ENCODE measurements at places on chromosomes 7 and 10.

DNA sequence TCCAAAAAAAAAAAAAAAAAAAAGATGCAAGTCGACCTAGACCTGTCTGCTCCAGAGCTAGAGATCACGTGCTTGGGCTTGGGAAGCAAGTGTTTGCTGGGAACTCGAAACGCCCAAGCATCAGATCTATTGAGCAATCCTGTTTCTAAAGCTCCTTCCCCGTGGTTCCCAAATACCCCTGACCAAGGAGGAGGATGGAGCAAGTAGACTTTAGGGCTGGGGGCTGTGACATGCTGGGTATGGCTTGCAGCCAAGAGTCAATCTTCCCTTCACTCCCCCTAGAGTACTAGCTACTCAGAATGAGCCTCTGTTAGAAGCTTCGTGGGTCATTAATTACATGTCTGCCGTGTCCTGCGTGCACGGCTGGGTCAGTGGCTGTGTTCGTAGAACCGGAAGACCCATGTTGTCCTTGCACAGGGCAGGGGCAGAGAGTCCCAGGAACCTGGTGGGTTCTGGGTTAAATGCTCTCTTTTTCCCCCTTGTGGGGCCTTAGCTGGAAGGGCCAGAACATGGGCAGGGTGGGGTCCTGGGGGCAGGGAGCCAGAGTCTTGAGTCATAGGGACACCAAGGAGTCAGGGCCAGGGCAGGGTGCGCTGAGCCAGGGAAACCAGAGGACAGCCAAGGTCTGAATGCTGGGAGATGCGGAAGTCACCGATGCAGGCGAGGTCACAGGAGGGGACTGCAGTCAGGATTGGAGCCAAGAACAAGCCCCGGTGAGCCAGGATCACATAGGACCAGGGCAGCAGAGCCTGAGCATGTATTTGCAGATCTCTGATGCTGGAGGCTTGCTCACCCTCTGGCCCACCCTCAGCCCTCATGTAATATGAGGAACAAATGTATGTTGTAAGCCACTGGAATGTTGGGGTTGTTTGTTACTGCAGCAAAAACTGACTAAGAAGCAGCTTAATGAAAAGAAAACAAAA lies 34.6 kb upstream of the TPST1 start:
- no peak overlapping the region for H3K27ac ChIP-seq
- DNase-seq, result no peak
- H3K4me1 ChIP-seq, result no peaks in the 10 kb centered on the region
- no peaks in the 10 kb centered on the region for H3K36me3 ChIP-seq

DNA sequence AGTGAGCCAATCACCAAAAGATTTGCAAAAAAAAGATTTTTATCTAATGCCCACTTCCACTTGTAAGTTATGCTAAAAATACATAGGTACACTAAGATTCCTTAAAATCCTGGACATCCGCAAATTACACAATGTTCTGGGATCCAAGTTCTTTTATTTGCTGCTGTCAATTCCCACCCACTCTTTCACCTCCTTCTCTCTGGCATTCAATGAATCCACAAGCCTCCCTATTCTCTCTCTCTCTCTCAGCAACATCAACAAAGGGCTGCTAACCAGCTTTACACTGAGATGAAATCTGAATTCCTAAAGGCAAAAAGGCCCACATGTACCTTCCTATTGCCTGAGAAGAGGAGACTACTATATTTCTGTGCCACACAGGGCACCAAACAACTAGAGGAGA lies 99.9 kb downstream of the ARMH3 start:
- H3K4me3 ChIP-seq, result no peak overlapping the region
- no peak overlapping the region for H3K27ac ChIP-seq
- no peaks in the 10 kb centered on the region for H3K36me3 ChIP-seq
- DNase-seq, result no peak
- H3K4me1 ChIP-seq, result peaks cover under 1% of the 10 kb centered on the region

GRCh38 chr10:96718304-96718990 lies 1.9 kb downstream of the PIK3AP1 start:
- H3K4me1 ChIP-seq, result peaks cover 3% of the 10 kb centered on the region
- no peak overlapping the region for H3K4me3 ChIP-seq
- no peak for DNase-seq
- H3K27me3 ChIP-seq, result no peaks in the 10 kb centered on the region
- H3K27ac ChIP-seq, result no peak overlapping the region
- no peaks in the 10 kb centered on the region for H3K36me3 ChIP-seq

DNA sequence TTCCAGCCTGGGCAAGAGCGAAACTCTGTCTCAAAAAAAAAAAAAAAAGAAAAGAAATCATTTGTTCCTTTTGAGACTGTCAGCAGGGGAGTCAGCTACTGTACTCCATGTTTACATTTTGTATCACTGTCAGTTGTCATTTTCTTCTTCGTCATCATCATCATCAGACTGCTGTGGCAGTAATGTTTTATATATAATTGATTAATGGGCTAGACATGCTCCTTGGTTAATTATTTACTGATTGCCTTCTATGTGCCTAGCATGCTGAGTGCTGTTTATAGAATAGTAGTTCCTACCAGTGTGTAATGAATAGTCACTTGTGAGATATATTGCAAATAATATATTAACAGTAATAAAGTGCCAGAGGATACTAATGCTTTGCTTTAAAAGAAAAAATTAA lies 50.5 kb downstream of the VCL start:
- no peaks in the 10 kb centered on the region for H3K4me1 ChIP-seq
- no peaks in the 10 kb centered on the region for H3K27me3 ChIP-seq
- no peak overlapping the region for H3K4me3 ChIP-seq
- no peaks in the 10 kb centered on the region for H3K36me3 ChIP-seq

GRCh38 chr7:94907026-94907810 lies at the start of gene PPP1R9A:
PPP1R9A (plus strand) TSS chr7:94907594; CDS start chr7:94910114, 2,520 bp downstream.
- H3K36me3 ChIP-seq, result no peaks in the 10 kb centered on the region
- H3K27ac ChIP-seq, result peak within 1 kb of the TSS; percentile 58
- H3K4me3 ChIP-seq, result peak within 1 kb of the TSS; percentile 44
- no peaks in the 10 kb centered on the region for H3K27me3 ChIP-seq
- H3K4me1 ChIP-seq, result peaks cover 2% of the 10 kb centered on the region
- DNase-seq, result peak; percentile 90

DNA sequence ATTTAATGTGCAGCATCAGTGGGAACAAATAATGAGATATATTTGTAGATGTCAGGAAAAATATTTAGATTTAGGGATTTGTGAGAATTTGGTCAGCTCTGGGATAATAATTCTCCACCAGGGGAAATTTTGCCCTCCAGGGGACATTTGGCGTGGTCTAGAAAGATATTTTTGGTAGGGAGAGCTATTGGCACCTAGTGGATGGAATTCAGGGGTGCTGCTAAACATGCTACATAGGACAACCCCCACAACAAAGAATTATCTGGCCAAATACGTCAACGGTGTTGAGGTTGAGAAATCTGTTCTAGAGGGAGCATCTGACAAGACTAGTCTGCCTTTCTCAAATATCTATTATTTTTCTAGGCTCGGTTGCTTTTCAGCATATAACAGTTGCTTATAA lies 2.1 kb downstream of the ADK start:
- peaks cover under 1% of the 10 kb centered on the region for H3K36me3 ChIP-seq
- H3K27ac ChIP-seq, result no peak overlapping the region
- H3K4me1 ChIP-seq, result peaks cover 3% of the 10 kb centered on the region
- H3K4me3 ChIP-seq, result no peak overlapping the region
- H3K27me3 ChIP-seq, result no peaks in the 10 kb centered on the region
- DNase-seq, result peak; percentile 69

DNA sequence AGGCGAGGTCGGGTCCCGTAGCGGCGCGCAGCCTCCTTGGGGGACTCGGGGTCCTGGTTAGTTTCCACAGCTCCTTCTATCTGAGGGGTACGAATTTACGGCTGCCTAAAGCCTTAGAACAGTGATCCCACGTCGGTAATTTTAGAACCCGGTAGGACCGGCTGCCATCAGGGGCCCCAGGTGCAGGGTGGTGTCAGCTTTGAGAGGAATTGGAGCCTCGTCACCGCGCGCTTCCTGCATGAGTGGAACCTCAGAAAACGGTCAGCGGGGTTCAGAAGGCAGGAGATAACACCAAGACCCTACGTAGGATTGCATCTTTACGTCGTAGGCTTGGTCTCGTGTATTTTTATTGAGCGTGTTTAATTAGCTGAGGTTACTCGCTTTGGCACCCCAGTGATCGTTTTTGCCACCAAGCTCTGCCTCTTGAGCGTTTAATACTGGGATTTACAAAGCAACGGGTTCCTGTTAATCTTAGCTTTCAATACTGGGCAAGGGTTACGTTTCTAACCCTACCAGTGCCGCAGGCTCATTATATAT lies 443 bp downstream of the RNF32 start:
- no peaks in the 10 kb centered on the region for H3K27me3 ChIP-seq
- DNase-seq, result peak; percentile 62
- H3K36me3 ChIP-seq, result no peaks in the 10 kb centered on the region
- H3K4me1 ChIP-seq, result peaks cover 3% of the 10 kb centered on the region
- peak overlapping the region; percentile 79 for H3K4me3 ChIP-seq
- H3K27ac ChIP-seq, result no peak overlapping the region

DNA sequence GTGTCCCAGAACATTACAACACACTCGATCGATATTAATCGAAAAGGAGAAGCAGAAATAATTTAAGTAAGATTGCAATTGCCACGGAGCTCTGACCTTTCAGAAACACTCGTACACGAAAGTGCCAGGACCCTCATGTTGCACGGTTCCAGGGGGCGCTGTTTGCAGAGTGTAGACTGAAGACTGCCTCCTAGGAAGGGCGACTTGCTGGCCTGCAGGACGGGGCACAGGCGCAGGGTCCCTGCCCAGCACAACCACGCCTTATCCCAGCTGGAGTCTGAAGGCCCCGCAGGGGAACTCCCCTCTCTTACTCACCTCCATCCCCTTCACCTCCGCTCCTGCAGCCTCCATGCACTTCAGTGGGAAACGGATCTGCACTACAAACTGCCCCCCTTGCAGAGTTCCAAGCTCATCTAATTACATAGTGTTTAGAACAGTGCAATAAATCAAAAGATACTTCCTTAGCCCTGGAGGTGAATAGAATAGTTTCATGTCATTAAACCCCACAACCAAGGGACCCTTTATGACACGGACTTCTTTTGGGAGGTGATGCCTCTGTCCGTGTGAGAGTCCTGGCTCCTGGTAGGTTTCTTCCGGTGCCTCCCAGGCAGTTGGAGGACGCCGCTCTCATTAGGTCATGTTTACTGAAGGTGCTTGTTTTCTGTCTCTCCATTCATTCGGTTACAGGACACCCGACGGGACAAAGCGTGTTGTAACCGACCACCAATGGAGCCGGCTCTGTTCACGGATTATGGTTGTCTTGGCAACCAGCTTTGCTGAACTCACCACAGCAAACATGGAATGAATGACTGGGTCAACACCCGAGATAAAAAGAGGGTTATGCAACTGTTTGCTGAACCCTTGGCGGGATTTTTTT lies 262.2 kb downstream of the BAMBI start:
- DNase-seq, result peak; percentile 99
- H3K27ac ChIP-seq, result peak overlapping the region; percentile 15

DNA sequence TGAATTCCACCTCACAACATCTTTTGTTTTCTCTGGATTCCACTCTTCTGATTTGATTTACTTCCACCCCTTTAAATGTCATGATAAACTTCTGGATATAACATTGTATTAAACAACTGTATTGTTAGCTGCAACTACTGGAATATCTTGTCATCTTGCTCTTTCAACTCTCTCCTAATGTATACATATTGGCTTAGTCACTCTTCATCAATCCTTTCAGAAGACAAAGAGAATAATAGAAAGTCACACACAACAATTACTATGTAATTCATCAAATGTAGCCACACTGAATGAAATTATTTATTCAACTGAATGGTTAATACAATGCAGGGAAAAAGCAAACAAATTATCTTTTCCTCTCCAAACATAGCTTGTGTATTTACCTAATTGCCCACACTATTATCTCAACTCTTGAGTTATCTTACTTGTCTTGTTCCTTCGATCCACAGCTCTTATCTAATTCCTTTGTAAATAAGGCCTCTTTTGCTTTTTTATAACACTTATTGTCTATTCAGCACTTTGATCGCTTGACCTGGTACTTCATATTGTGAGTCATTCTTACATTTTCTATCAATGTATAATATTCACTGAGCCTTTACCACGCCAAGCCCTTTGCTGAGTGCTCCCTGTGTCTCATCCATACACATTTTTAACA lies 16.7 kb downstream of the SEMA3A start:
- DNase-seq, result peak; percentile 69
- no peak overlapping the region for H3K27ac ChIP-seq
- no peak overlapping the region for H3K4me3 ChIP-seq
- H3K27me3 ChIP-seq, result no peaks in the 10 kb centered on the region
- H3K36me3 ChIP-seq, result no peaks in the 10 kb centered on the region

GRCh38 chr10:1240341-1240775 lies 184.2 kb downstream of the WDR37 start:
- peak; percentile 95 for DNase-seq
- no peak overlapping the region for H3K4me3 ChIP-seq
- peak overlapping the region; percentile 98 for H3K27ac ChIP-seq
- H3K4me1 ChIP-seq, result peaks cover 3% of the 10 kb centered on the region
- H3K27me3 ChIP-seq, result no peaks in the 10 kb centered on the region

DNA sequence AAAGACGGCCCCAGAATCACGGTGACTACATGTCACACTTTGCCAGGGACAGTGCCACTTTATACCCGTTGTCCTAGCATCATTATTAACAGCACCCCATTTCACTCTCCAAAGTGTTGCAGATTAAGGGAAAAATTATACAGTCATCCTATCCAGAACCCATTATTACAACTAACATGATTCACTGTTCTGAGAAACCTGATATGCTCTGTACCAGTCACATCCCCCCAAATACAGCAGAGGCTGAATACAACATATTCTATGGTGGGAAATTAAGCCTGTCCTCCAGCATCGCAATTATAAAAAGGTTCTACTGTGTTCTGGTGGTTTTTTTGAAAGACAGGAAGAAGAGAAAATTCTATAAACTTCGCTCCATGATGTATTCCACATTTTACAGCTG lies 162.1 kb downstream of the JAZF1 start:
- H3K36me3 ChIP-seq, result no peaks in the 10 kb centered on the region
- H3K27ac ChIP-seq, result no peak overlapping the region
- H3K4me1 ChIP-seq, result no peaks in the 10 kb centered on the region
- no peak for DNase-seq

DNA sequence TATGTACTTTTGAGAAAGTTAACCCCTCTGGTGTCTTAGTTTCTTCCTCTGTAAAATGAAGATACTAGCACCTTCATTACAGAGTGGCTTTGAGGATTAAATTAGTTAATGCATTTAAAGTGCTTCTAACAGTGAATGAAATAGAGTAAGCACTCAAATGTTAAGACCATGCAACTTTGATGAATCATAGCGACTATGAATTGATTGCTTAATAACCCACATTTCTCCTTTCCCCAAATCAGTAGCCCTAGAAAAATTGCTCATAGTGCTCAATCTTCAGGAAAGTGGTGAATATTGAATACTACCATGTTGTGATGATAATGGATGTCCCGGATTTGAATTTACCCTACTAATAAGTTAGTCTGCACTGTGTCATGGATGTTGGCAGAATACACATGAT lies 48.1 kb downstream of the CD36 start:
- no peak overlapping the region for H3K4me3 ChIP-seq
- H3K27me3 ChIP-seq, result no peaks in the 10 kb centered on the region
- H3K36me3 ChIP-seq, result no peaks in the 10 kb centered on the region
- no peak for DNase-seq

Data from mesendoderm (in vitro differentiated cells).